AML-193 (cell line): ENCODE measurements at places on chromosomes 5 and 9.

DNA sequence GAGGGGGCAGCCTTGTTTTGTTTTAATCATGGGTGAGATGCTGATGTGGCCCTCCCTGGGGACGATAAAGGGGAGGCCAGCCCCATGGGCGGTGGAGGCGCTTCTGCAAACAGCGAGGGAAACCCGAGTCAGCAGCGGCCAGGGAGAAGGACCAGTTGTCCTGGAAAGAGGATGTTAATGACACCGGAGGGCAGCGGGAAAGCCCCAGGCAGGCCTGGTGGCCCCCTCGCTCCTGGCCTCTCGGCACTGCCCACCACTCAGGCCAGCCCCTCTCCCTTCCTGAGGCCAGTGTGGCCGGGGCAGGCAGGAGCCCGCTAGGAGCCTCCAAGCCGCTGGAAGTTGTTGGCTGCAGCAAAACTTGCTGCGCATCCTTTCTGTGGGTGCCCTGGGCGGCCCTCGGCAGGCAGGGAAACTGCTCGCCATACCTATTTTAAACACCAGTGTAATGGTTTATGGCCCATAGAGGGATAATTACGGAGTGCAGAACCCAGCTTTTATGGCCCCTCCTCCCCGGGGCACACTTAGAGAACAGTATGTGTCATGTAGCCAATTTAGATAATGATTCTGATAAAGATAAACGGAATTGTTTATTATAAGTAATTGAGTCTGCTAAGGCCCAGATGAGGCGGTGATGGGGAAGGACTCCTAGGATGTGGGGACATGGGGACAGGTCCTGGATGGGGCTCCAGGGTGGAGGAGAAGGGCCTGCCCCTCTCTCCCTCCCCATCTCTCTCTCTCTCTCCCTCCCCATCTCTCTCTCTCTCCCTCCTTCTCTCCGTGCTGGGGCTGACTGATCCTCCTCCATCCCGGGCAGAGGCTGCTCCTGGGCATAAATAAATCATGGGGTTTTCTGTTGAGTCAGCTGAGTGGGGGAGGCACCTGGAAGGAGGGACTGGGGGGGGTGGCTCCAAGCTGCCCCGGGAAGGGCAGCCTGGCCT is 36.9 kb downstream of the LMX1B start:
- no peak for DNase-seq

GRCh38 chr9:120654272-120654671 is 60.0 kb downstream of the MEGF9 start:
- DNase-seq: no peak

DNA sequence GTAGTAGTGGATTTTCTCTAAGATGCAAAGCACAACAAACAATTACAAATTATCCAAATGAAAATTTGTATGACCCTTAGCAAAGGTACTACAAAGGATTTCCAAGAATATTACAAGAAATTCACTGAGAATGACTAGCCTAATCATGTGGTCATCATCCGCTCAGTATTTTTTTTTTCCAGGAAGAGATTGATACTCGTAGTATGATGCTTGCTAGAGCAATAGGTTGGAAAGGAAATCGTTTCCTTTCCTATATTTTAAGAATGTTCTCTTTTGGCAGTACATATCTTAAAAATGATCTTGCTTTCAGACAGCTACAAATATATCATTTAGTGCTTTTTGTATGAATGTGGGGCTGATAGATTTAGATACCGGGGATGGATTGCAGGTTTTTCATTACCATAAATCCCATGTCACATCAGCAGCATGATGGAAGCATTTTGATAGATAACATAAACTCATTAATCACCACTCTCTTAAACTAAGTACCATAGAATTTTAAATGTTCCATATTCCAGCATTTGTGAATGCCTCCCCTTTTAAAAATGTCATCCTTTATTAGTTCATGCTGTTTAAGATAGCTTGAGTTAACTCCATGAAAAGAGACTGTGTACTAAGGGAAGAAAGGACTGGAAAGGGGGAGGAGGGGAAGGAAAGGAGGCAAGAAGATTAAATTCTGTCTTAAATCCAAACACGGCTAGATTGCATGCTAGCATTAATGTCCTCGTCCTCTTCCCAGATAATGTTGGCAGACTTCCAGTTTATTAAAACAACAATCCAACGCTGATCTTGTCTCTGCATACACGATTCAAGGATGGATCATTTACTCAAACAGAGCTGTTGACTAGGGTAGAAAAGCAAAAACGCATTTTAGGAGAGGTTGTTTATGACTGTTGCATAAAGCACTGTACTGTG is 311.7 kb upstream of the ZNF608 start:
- no peak for DNase-seq

- DNase-seq: peak; percentile 51
These were observed at the start of gene ST6GALNAC6 for GRCh38 chr9:127899128-127899943. ST6GALNAC6 (minus strand) TSS chr9:127899603; CDS start chr9:127897981, 1,622 bp downstream.

DNA sequence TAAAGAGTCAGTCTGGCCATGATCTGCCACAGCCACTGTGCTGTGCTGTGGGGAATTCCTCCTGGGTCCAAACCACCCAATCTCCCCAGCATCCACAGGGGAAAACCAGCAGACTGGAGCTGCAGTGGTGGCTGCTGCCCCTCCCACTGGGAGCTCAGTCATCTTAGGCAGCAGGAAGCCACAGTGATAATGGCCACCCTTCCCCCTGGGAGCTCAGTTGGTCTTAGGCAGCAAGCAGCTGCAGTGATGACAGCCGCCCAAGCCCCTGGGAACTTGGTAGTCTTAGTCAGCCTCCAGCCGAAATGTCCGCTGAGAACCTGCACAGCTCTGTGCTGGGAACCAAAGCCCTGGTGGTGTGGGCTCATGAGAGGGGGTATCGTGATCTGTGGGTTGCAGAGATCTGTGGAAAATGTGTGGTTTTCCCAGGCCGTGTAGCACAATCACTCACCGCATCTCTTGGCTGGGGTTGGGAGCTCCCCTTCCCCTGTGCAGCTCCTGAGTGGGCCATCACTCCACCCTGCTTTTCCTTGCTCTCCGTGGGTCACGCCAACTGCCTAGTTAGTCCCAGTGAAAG is 38.4 kb upstream of the SMIM15 start:
- no peak for DNase-seq

- DNase-seq: no peak
These were observed 280.0 kb downstream of the ARHGAP26 start for GRCh38 chr5:143050183-143050582.

GRCh38 chr5:71882826-71883741 is 164.0 kb downstream of the CARTPT start:
- DNase-seq: no peak

DNA sequence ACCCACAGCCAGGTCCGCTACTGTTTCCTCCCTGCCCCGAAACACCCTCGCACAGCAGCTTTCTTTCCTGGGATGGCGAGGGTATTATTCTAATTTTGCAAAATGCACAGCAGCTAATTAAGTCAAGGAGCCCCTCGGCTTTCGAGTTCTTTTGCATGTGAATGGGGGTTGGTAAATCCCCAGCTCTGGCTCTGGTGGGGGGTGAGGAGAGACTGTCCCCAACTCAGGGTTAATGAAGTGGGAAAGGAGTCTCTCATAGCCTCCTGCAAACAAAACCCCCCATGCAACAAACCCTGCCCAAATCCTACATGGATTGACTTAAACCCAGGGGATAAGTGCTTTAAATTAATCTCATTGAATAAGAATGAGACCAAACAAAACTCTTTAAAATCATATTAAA is 8.8 kb downstream of the BARHL1 start:
- DNase-seq: no peak

DNA sequence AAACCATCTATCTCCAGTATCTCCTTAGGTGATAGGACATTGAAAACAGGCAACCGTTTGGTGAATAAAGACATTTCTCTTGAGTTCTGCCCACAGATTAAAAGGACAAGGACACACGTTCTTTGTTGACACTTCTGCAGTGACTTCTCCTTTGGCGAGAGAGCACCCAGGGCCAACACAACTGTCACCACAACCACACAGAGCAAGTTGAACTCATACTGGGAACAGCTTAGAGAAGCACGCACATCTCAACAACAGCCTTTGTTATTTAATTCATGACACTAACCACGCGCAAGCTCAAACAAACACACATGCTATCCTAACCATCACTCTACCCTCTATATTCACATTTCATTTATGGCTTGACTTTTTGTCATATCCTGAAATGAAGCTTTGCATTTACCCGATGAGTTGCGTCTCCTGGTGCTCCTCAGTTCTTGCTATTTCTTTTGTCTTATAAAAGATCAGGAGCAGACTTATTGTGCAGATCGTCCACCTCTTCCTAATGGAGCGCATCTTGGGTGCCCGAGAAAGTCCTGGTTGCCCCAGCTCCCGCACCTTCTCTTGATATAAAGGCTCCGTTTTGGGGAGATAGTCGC is 543 bp downstream of the ST8SIA4 start:
- DNase-seq: peak; percentile 38

DNA sequence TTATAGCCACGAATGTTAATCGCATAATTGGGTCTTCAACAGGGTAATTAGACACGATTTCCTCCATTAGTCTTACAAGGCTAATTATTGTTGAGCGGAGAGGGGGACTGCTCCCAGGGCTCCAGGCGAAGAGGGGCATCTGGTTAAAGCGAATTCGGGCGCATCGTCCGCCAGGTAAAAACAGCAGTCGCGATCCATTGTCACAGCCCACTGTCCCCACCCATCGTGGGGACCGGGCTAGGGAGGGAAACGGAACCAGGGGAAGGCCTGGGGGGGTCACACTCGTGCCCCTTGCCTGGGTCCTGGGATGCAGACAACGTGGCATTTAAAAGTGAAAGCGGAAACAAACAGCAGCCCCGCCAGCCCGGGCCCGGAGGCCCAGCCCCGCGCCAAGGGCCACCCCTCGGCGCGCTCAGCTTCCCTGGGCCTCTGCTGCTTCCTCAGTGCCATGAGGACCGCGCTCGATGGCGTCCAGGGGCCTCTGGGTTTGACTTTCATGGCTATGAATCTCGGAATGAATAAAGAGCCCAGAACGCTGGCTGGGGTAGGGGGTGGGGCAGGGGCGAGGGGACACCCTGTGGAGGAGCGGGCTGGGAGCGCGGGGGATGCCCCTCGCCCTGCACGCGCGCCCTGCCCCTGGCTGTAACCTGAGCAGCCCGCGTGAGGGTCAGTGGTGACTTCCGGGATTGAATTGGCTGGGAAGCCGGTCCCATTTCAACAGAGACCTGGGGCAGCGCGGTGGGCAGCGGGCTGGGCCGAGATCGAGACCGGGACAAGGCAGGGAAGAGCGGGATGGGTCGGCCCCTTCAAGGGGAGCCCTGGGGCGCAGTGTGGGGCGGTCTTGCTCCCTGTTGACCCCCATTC is 99.9 kb downstream of the GTF3C4 start:
- DNase-seq: peak; percentile 67

GRCh38 chr9:115202181-115202580 is 84.2 kb upstream of the TNC start:
- DNase-seq: no peak

GRCh38 chr5:172009536-172010270 is 3.3 kb upstream of the FBXW11 start:
- DNase-seq: no peak

- DNase-seq: no peak
These were observed 37.5 kb downstream of the BICD2 start for GRCh38 chr9:92726971-92727715.

GRCh38 chr5:44089424-44090144 is 299.6 kb downstream of the FGF10 start:
- no peak for DNase-seq

- no peak for DNase-seq
These were observed 290.6 kb upstream of the PANK3 start for GRCh38 chr5:168869615-168870227.
